ENCODE measurements at places on chromosomes 13 and 19.

- no peak for DNase-seq
Observed at GRCh38 chr19:19160461-19161035, 9.5 kb downstream of the MEF2B start.

- no peak for DNase-seq
Observed at GRCh38 chr19:18896421-18896841, 473 bp upstream of the CERS1 start.

DNA sequence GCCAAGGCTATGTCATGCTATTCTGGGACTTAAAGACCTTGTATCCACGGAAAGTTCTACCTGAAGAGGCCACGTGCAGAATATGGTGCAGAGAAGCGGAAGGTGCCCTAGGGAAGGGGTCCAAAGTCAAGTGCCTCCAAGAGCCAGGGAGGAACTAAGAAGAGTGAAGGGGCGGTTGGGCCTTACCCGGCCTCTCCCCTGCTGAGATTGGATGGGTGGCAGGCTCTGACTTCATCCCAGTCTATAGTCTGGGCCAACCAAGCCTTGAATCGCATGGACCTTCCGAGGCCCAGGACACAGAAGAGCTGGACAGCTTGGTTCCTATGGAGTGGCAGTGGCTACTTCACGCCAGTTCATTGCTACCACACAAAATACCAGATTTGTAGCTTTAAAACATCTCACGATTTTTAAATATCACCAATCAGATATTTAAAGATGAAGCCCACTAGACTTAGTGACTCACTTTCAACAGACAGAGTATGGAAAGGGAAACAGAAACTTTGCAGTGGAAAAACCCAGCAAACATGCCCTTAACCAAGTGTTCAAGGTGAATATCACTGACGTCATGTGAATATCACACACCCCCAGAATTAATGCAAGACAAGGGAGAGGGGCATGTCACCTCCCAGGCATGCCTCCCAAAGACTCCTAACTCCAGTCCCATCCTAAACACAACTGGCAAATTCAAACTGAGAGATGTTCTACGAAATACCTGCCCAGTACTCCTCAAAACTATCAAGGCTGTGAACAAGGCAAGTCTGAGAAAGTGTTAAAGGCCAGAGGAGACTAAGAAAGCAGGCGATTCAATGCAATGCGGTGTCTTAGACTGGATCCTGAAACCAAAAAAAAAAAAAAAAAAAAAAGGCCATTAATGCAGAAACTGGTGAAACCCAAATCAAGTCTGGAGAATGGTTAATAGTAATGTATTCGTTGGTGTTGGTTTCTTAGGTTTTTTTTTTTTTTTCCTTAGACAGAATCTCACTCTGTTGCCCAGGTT lies 10.2 kb downstream of the C19orf12 start:
- no peak for DNase-seq

GRCh38 chr13:112124141-112124540 lies 57.2 kb downstream of the SOX1 start:
- DNase-seq = no peak

DNA sequence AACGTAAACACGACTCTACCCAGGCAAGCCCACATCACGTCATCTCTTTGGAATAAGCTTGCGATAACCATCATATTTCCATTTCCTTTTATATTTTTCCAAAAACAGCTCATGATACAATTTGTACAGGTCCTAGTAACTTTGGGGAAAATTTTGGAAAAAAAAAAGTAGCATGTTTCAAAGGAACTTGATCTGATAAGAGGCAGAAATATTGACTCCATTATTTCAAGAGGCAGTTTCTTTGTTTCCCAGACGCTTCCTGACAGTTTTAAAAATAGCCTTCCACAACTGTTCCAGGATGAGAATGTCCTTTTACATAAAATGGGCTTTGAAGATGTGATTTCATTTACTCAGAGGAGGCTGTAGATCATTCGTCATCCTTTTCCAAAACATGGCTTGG lies 23.1 kb downstream of the KLF2 start:
- DNase-seq = no peak

DNA sequence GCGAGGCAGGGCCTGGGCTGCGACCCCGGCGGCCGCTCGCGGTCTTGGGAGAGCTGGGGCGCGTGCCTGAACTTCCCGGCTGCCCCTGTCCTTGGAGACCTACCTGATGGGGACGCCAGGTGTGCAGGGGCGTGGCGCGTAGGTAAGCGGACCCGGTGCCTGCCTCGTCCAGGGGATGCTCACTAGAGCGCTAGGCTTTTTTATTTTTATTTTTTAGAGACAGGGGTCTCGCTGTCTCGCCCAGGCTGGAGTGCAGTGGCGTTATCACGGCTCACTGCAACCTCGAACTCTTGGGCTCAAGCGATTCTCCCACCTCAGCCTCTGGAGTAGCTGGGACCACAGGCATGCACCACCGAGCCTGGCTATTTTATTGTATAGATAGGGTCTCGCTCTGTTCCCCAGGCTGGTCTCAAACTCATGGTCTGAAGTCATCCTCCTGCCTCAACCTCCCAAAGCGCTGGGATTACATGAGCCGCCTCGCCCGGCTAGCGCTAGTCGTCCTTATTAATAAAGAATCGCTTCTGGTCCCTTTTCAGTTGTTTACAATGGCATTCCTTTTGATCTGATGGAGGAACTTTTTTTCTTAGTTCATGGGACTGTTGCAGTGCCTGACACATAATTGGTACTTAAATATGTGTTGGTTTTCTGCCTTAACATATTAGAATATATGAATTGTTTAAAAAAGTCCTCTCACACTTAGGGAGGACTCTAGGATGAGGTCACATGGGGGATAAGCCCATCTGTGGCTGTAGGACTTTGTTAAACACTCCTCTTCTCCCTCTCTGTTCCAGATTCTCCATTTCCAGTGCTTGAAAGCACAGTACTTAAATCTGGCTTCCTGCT lies 812 bp downstream of the DPY19L3 start:
- DNase-seq = no peak

- DNase-seq = no peak
Observed at GRCh38 chr19:3897936-3898335, 17.5 kb downstream of the ATCAY start.

GRCh38 chr19:48171710-48172109 lies 1.2 kb downstream of the ZSWIM9 start:
- DNase-seq = no peak

GRCh38 chr13:26816881-26817280 lies 56.3 kb upstream of the GPR12 start:
- DNase-seq = no peak

DNA sequence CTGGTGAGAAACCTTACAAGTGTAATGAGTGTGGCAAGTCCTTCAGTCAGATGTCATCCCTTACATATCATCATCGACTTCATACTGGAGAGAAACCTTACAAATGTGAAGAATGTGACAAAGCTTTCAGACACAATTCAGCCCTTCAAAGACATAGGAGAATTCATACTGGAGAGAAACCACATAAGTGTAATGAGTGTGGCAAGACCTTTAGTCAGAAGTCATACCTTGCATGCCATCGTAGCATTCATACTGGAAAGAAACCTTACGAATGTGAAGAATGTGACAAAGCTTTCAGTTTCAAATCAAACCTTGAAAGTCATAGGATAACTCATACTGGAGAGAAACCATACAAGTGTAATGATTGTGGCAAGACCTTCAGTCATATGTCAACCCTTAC lies 13.6 kb upstream of the ZNF765 start:
- no peak for DNase-seq

GRCh38 chr13:39887387-39887786 lies 231.9 kb downstream of the COG6 start:
- no peak for DNase-seq

- no peak for DNase-seq
Observed at GRCh38 chr13:33349986-33350826, 64.7 kb upstream of the STARD13 start.
